ENCODE measurements at places on chromosomes 13 and 19. TPM values are rescaled to one million over a fixed set of nuclear protein-coding genes. Genes with fewer than 3 reads are reported as not detected.

The PRODH2 gene
- total RNA-seq: not detected

GRCh38 chr13:112341976-112342735, 34.0 kb upstream of the SPACA7 start:
- no peak for ATAC-seq

DNA sequence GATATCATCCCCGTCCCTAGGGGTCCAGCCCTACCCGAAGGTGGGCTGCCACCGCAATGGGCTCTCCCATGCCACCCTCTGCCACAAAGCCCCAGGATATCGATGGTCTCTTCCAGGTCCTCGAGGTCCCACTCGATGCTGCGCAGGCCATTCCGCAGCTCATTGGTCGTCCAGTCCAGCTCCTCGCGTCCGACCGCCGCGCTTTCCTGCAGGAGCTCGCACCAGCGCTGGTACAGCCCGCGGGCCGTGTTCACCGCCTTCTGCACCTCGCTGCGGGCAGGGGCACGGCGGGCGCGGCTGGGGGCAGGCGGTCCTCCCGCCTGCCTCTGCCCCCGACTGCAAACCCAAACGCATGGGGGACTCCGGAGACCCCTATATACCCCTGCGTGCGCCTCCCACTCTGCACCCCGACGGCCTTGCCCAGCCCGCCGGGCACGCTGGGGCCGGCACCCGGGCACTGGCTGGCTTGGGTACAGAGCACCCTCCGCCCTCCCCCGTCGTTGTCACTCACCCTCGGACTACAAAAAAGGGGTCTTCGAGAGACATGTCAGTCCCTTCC, 468 bp downstream of the STX10 start:
- peak; percentile 6 for ATAC-seq

DNA sequence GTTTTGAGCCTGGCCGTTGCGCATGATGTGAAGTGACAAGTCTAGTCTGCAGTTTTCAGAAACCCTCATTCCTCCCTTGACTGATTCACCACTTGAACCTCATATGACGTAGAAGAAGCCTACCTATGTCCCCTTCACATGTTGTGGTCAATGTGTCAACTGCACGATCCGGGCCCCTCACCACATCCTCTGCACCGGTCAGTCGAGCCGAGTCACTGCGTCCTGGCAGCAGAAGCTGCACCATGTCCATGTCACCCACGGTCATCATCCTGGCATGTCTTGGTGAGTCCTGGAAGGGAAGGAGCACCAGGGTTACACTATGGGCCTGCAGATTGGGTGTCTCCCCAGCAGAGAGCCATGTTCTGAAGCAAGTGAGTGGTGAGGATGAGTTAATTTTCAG, at the start of gene KIR2DL4:
TSS of gene KIR2DL4 (plus strand) at position 201 of the 400 bp plus-strand sequence. CDS start at position 243, 42 bp downstream.
- ATAC-seq: no peak

- ATAC-seq: peak; percentile 62
These were observed 51.9 kb downstream of the DNM2 start for GRCh38 chr19:10769533-10770491.

The LAIR2 gene
- not detected for total RNA-seq

The RFPL4A gene
- not detected for total RNA-seq

The GJB6 gene
- 0.25 TPM for total RNA-seq

All from motor neuron (in vitro differentiated cells).